ENCODE measurements at places on chromosomes 2 and 18. TPM values are rescaled to one million over a fixed set of nuclear protein-coding genes. Genes with fewer than 3 reads are reported as not detected.

The MAP4K3 gene
- total RNA-seq, result 50.7 TPM

- no peak for DNase-seq
Measured at GRCh38 chr2:120489023-120489422, 143.1 kb downstream of the INHBB start.

- no peak for DNase-seq
Measured at GRCh38 chr2:24919506-24920097, 435 bp downstream of the ADCY3 start.

The ABCG8 gene
- 0.12 TPM for total RNA-seq

- peak; percentile 54 for DNase-seq
Measured at GRCh38 chr18:77056344-77057005, 76.1 kb downstream of the MBP start.

DNA sequence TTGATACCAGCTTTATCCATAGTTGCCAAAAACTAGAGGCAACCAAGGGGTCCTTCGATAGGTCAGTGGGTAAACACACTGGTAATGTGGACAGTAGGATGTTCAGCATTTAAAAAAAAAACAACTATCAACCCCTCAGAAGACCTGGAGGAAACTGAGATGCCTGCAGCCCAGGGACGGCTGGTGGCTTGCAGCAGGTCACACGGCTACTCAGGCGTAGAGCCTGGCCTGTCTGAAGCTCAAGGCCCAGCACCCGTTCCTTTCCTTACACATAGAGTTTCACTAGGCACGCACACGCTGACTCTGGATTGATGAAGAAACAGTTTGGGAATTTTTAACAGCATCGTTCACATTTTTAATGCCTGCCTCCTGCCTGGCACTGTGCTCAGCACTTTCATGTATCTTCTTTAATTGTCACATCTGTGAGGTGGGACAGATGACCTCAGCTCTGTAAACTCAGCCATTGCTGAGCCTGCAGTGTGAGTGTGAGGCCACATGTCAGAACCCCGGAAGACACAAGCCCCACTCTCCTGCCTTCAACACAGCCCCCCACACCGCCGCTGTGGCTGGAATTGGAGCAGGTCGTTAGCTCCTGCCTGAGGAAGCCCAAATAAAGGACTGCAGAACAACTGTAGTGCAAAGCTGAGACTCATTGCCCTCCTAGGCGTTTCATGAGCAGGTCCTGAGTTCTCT, 40.7 kb downstream of the TRAPPC12 start:
- no peak for DNase-seq

DNA sequence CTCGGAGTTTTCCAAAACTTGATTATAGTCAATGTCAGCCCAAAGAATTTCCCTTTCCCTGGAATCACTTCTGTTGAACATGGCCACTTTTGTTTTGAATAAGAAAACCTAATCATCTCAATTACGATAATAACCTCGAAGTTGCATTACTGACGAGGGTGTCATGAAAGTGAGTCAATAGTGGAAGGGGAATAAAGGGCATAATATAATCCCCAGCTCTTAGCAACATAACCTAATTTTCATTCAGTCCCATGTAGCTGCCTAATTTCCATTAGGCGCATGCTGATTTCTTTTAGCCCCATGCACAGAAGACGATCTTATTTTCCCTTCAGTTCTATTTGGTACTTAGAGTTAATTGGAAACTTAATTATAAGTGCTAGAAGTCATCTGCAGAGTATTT, 51.1 kb upstream of the RAPH1 start:
- DNase-seq, result no peak

- DNase-seq, result no peak
Measured at GRCh38 chr2:119023534-119023933, 81.5 kb downstream of the MARCO start.

GRCh38 chr2:151575338-151575737, 158.9 kb downstream of the NEB start:
- DNase-seq, result no peak

GRCh38 chr2:197414039-197414438, 20.8 kb downstream of the SF3B1 start:
- DNase-seq, result no peak

The EVX2 gene
- total RNA-seq, result not detected

The SLC9A2 gene
- 14.4 TPM for total RNA-seq

- no peak for DNase-seq
Measured at GRCh38 chr2:190354003-190354690, 10.8 kb downstream of the INPP1 start.

GRCh38 chr2:134836986-134837385, 1.4 kb upstream of the ACMSD start:
- DNase-seq, result no peak

DNA sequence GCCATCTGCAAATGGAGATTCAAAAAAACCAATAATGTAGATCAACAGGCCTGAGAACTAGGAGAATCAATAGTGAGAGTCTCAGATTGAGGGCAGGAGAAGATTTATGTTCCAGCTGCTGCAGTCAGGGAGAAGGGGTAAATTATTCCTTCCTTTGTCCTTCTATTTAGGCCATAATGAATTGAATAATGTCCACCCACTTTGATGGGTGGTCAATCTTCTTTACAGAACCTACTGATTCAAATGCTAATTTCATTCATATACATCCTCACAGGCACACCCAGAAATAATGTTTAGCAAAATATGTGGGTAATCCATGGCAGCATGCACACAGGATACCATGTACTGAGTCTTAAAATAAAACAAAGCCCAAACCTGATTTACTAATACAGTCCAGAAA, 695.3 kb upstream of the REG3G start:
- DNase-seq, result no peak

GRCh38 chr2:26946841-26947784, 23.3 kb upstream of the MAPRE3 start:
- no peak for DNase-seq

The EHD3 gene
- not detected for total RNA-seq

DNA sequence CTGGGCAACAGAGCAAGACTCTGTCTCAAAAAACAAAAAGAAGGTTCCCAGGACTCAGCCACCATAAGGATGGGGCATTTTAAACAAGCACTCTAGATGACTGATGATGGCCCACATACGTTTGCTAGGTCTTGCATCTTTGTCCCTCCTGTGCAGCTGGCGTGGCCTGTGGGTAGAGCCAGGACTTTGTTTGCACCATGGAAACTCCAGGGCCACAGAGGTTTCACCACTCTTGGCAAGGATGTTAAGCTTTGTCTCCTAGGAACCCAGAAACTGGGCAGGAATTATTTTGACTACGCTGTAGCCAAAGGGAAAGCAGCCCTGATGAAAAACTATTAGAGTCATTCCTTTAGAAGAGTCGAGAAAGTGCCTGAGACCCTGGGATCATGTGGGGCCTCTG, 75.3 kb upstream of the STPG4 start:
- DNase-seq, result no peak

DNA sequence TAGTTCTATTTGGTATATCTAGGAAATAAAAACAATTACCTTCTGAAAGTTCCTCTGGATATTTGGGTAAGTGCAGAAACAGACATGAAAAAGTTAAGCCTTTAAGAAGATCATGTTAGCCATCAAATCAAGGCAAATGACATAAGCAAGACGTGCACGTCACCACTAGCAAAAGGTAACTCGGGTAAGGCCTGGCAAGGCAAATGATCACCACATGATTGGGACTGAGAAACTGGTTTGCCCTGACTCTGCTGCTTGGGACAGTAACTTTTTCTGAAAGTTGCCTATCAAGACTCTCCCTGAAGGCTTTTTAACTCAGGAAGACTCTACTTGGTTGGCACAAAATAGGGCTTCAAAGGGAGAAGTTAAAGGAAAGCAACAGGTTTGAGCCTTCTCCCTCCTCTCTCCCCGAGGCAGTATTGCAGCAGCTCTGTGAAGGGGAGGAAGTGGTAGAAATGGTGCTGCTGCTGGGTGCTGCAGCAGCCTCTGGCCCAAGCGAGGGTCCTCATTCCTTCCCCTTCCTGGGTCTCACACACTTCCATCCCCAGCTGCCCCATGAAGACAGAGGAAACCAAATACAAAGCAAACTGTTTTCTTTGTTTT, 17.1 kb upstream of the TMEM237 start:
- DNase-seq, result no peak

DNA sequence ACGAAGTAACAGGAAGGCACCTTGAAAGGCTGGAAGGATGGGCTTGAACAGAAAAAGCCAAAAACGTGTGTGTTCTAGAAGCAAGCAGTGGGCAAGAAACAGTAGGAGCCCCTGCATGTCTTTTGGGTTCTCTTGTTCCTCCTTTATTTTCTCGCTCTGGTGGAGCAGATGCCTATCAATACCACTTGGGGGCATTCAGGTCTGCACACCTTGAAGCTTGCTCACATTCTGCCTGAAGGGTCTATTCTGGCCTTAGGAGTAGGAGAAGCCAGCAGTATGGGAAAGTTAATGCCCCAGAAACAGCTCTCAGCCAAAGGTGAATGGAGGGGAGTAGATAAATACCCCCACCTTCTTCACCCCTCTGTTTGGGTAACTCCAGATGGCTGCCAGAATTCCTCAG, 204.5 kb downstream of the TXNL1 start:
- DNase-seq, result no peak

DNA sequence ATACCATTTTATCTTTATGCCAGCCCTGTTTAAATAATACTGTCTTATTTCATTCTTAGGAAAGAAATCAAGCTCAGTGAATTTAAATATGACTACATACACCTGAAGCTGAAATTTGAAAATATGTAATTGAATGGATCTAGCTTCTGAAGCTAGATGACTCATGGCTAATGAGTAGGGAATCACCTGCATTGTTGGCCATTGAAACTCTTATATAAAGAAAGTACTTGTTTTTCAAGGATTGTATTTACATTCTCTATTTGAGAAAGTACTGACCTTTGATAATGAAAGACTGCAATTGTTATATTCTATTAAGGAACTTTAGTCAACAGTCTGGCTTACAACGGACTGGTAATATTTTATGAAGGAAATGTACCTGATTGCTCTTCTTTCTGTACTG, 346.7 kb upstream of the LRATD1 start:
- DNase-seq, result no peak

The EFR3B gene
- total RNA-seq, result 14.5 TPM

The LOXHD1 gene
- not detected for total RNA-seq

GRCh38 chr2:191195021-191195420, 44.2 kb upstream of the STAT4 start:
- DNase-seq, result no peak

The TSHZ1 gene
- total RNA-seq, result 3.4 TPM

DNA sequence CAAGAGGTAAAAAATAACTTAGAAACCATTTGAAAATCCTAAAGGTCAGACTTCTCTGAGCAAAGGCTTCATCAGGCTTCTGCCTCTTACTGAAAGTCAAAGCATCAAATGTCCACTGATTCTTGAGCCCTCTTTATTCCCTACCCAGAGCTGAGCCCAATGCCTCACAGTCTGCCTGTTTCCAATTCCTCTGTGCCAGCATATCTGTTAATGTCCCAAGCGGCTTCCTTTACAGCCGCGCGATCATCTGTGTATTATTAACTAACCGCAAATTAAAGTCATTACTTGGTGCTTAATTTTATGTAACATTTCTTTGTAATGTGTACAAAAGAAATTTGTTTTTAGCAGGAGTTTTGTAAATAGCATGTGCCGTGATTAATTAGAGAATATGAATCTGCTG, 418.8 kb upstream of the HNRNPA3 start:
- no peak for DNase-seq

- no peak for DNase-seq
Measured at GRCh38 chr2:172849519-172850217, 114.0 kb downstream of the RAPGEF4 start.

DNA sequence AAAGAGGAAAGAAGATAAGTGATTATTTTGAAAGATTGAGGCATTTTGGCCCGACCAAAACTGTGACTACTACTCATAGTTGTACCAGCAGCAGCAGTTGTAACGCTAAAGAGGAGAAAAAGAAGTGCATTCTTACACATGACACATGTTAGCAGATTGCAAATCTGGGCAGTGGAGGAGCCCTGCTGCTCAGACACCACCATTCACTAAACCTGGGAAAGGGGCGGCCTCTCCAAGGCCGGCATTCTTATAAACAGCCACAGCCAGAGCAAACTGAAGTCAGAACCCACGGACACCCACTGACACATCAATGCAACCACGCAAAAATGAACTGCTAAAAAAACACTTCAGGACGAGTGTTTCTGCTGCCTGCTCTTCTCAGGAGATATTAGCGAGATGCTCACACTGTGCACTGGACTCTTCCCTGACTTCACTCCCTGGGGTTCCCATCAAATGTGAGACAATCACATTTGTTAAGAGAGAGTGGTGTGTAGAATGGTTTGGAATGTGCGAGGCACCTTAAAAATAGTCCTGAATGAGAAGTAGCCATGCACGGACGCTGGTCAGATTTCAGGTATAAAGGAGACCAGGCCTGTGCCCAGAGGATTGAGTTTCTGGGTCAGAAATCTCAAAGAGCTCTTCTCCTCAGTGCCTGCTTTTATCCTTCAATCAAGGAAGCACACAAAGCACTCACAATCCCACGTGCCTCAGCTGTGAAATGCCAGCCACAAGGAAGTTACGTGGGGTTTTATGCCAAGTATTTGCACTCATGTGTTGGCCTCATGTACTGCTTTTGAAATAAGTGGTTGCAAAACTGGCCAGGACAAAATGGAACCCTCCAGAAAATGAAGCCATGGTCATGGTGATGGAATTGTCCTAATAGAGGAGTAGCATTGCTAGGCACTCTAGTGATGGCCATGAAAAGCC, 83.4 kb downstream of the MTCL1 start:
- DNase-seq, result no peak

- DNase-seq, result no peak
Measured at GRCh38 chr18:7579176-7579917, 12.2 kb downstream of the PTPRM start.

The KANSL3 gene
- total RNA-seq, result 48.6 TPM

DNA sequence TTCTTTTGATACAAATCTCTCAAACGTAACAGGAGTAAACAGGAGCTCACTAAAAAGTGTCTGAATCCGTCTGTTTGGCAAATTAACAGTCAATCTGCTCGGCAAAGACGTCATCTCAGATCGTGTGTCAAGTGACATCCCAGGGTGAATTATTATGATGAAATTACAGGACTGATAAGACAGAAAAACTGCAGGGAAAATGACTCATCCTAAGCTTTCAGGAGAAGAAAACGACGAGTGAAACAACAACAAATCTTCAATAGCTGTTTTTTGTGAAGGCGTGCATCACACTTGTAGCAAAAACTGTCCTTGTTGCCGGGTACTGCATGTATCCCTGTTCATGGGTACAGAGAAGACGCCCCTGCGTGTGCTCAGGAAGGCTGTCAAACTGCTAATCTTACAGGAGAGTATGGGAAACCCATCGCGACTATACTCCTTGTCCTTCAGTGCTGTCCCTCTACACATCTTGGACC, 24.9 kb downstream of the EPB41L3 start:
- no peak for DNase-seq

Data from Caco-2 (cell line).